ENCODE measurements at places on chromosomes 3 and 15.

DNA sequence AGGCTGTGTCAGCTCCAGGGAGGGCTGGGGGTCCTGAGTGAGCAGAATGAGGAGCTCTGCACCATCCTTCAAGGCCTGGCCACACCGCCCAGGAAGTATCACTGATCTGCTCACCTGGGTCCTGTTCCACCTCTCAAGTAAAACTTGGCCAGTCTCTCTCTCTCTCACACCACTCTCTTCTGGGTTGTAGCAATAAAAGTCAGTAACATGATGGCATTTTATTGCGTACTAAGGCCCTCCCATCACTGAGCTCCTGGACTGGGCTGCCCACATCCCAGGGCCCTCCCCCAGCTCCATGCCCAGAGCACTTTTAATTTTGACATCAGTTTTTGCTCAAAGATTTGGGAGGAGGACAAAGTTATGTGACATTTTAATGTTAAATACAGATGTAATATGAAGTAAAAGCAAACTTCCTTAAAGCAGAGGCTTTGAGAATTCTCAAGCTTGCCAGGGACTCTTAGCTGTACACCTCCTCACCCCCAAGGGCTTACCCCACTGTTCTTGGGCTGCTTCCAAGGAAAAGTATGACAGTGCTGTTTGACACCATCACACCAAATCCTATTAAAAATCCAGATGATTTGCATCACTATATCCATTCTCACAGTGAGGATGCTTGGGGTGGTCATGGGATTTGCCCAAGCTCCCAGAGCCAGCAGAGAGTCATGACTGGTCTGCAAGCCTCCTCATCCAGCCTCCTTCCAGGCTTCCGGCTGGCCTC lies 105.1 kb upstream of the SLCO2A1 start:
- no peak for DNase-seq

- DNase-seq = peak; percentile 42
These were observed 7.7 kb downstream of the TNK2 start for GRCh38 chr3:195900436-195901355.

- DNase-seq = no peak
These were observed 15.1 kb downstream of the RAB5A start for GRCh38 chr3:19961960-19962359.

GRCh38 chr3:196356556-196356955 lies 18.4 kb upstream of the TM4SF19 start:
- DNase-seq = no peak

- DNase-seq = no peak
These were observed 11.6 kb upstream of the KCTD6 start for GRCh38 chr3:58480309-58480708.

DNA sequence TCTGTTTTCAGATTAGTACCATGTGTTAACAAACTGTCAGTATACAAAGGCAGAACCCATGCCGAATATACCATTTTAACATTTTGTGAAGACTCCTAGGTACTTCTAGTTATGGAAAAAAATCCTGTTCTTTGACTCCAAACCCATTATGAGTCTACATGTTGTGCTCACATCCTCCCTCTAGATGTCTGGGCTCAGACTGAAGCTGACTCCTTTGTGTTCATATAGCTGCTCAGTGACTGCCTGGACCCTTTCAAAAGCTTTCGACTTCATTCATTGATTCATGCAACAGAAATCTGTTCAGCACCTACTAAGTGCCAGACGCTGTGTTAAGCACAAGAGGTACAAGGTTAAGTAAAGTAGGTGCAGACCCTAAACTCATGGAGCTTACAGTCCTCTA lies 60.5 kb downstream of the MEGF11 start:
- no peak for DNase-seq

- no peak for DNase-seq
These were observed 107.4 kb downstream of the ADAMTS17 start for GRCh38 chr15:100234158-100235029.

DNA sequence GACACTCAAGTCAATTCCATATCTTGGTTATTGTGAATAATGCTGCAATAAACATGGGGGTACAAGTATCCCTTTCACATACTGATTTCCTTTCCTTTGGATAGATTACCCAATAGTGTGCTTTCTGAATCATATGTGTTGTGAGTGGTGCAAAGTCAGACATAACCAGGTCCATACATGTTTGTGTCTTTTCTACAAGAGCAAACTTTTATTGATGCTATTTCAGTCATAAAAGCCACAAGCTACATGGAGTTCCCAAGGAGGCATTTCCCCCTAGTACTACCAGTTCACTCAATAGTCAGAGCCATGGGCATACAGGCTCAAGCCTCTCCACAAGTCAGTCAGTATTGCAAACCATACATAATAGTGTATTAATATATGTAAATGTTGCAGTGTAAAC lies 10.1 kb downstream of the CEP63 start:
- no peak for DNase-seq

DNA sequence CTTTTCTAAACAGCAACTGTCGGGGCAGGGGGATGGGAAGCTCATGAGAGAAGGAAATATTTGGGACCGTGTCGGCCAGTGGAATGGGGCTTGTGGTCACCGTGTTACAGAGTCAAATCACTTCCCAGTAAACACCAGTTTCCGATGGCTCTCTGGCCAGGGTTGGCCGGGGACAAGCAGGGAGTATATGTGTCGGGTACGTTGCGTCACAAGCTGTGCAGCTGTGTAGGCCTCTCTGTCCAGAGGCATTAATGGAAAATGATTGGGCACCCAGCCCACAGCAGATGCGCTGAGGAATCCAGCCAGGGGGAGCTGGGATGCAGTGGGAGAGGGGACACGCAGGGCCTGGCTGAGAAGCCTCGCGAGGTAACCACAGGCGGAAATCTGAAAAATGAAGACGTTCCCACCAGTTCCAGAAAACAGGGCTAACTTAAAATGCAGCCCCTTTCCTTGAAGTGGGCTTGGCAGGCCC lies 15.8 kb upstream of the ALDH1A3 start:
- no peak for DNase-seq

DNA sequence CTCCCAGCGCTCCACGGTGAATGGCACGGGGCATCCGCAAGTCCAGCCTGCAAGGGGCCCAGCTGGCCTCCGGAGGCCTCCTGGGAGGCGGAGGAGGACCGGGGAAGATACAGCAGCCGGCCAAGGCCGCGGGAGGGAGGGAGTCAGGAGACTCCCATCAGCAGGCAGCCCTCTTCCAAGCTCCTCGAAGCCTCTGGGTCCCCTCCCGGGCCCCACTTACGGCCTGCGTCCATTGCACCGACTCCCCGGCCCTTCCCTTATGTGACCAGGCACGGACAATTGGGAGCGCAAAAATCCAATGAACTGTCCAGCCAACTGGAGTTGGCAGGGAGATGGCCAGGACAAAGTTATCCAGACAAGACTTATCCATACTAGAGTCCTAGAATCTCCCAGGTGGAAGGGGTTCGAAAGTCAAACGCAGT lies 668 bp downstream of the MFGE8 start:
- no peak for DNase-seq

- no peak for DNase-seq
These were observed 531 bp upstream of the MAP1A start for GRCh38 chr15:43516801-43517353.
